ENCODE measurements at places on chromosomes 4 and X.

- no peak for DNase-seq
Measured at GRCh38 chr4:20259707-20260106, 8.0 kb downstream of the SLIT2 start.

DNA sequence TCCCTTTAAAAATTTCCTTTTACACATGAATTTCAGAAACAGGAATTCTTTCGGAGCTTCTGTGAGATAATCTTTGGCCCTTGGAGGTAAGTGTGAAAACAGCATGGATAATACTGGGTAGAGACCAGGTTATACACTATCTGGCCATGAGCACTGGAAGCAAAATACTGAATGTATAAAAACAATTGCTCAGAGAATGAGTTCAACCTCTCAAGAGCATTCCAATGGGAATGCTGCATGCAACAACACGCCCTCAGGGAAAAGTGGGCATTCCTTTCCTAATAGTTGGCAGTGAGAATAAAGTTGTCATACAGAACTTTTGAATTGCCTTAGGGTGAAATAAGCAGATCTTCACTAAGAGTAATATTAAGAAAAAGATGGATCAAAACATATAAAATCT, 574.8 kb upstream of the DIPK2B start:
- DNase-seq = no peak

- DNase-seq = no peak
Measured at GRCh38 chr4:8351931-8352367, 82.4 kb downstream of the HTRA3 start.

DNA sequence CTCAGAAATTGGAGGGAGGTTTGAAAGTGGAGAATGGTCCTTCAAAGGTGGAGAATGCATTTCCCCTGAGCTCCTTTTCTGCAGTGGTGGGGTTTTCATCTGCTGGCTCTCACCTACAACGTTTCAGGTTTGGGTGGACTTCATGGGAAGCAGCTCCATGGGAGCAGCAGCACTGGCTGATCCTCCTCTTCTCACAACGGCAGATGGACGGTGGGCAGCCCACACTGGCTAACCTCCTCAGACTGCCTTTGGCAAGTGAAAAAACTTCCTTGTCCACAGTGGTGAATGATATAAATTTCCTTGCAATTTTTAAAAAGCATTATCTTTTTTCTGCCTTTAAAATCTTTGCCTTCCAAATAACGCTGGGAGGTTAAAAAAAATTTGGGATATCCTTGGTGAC, 93.5 kb downstream of the ZNF827 start:
- no peak for DNase-seq

DNA sequence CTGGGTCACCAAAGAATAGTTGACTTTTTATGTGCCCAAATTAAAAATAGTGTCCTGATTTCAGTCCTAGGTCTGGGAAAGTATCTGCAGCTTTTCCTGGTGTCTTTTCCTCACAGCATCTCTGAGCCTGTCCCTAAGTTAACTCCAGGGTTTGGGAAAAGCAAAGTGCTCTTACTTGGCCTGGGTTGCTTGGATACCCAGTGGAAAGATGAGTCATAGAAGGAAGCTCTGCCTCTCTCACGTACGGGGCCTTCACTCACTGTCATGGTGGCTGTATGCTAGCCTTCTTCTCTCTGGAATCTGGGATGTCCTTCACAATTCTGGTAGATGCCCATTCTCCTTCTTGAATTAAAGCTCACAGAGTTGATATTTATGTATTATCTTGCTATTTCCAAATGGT, 607.3 kb downstream of the ANKRD50 start:
- no peak for DNase-seq

DNA sequence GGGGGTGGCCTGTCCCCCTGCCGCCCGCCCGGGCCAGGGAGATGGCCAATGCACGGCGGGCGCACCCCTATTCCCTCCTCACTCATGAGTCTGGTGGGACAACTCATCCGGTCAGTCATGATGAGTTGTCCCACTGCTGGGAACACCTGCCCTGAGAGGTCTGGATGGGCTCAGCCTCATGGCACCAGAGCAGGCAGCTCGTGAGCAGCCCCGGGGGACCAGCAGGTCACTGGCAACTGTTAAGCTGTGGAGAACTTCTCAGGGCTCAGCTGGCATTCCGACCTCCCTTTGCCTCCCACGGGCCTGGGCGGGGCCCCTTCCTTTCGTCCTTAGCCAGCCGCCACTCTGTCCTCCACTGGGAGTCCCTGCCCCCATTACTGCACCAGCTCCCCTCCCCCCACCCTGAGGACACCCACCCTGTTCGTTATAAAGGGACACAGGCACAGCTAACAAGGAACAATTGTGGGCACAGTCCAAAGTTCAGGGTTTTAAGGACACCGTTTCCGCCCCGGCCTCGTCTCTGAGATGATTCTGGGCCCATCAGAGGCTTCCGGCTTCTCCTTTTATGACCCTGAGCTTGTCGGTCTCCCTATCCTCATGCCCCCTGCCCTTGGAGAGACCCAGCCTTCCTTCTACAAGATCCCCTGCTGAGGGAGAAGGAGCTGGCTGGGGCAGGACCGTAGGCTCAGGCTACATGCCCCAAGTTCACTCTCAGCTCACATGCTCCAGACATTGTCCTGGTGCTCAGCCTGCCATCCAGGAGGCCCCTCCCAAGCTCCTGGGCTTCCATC, 14.6 kb upstream of the KIAA0232 start:
- no peak for DNase-seq

DNA sequence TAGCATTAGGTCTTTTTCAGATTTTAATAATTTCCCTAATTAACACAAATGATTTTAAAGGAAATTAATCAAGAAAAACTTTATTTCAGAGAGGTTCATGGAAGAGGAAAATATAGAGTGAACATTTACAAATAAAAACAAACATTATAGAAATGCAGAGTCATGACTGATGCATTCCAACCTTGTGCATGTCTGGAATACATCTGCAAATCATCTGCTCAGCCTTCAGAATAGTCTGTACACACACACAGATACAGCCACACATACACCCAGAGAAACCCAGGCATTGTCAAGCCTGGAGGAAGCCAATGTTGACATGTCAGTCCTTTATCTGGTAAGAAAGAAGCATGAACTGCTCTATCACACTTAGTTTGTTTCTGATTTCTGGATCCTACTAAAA, 61.3 kb upstream of the NFKB1 start:
- no peak for DNase-seq

DNA sequence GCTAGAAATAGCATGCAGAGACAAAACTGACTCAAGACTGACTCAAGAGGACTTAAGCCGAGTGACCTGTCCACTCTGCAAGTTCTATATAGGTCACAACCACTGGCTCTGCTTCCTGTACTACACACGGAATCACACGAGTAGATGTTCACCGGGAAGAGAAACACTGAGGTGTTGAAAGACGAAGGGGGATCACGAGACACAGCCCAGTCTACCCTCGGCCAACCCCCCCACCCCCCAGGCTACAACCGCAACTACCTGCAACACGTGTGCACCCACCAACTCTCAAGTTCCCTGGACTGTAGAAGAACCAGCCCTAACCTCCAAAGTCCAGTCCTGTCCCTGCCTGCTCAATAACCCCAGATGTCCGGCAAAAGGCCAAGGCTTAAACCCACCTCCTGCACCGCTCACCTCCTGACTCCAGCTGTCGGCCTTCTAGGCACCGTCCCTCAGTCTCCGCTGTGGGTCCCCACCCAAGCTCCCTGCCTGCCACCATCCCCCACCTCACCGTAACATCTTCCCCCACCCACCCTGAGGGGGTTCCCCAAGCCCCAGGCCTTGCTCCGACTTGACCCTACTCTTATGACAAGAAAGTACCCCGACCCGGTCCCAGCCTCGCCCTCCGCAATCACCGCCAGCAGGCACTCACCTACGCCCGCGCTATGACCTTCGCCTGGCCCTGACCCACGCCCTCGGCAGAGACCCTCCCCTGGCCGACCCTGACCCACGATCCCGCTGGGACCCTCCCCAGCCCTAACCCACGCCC, 739 bp downstream of the GAK start:
- peak; percentile 33 for DNase-seq

- DNase-seq = no peak
Measured at GRCh38 chr4:40557736-40558135, 71.9 kb downstream of the RBM47 start.

GRCh38 chr4:98260047-98260578, 1.1 kb upstream of the RAP1GDS1 start:
- peak; percentile 29 for DNase-seq

GRCh38 chrX:137432609-137433008, 133.3 kb upstream of the ZIC3 start:
- DNase-seq = peak; percentile 38

- no peak for DNase-seq
Measured at GRCh38 chrX:13498238-13498637, 71.2 kb upstream of the EGFL6 start.

GRCh38 chrX:111353793-111354192, 58.2 kb downstream of the DCX start:
- DNase-seq = no peak

DNA sequence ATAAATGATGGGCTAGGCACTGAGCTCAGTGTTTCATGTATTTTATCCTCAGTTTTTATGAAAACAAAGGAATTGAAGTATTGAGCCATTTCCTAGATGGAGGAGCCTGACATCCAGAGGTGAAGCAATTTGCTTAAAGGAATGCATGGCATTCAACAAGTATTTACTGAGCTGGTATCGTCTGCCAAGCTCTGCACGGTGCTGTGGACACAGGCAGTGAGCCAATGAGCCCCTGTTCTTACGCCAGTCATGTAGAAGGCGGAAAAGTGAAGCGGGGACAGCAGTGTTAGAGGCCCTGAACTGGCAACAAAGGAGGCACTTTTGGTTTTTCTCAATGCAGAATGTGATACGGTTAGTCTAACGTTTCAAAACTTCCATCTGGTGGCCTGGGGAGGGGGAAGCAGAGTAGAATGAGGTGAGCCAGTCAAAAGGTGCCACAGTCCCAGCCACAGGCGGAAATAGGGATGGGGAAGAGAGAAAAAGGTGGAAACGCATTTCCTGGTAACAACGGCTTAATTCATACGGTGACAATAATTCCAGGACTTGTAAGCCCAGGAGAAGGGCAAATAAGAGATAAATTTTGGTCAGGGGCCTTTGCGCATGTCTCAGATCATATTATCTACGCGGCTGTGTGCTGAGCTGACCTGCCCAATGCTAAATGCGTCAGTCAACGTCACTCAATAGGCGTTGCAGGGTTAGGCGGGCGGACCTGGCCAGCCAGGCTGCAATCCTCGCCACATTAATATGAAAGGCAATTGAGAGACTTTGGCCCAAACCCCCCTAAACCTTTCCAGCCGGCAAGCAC, 133.9 kb downstream of the AFAP1 start:
- DNase-seq = no peak

DNA sequence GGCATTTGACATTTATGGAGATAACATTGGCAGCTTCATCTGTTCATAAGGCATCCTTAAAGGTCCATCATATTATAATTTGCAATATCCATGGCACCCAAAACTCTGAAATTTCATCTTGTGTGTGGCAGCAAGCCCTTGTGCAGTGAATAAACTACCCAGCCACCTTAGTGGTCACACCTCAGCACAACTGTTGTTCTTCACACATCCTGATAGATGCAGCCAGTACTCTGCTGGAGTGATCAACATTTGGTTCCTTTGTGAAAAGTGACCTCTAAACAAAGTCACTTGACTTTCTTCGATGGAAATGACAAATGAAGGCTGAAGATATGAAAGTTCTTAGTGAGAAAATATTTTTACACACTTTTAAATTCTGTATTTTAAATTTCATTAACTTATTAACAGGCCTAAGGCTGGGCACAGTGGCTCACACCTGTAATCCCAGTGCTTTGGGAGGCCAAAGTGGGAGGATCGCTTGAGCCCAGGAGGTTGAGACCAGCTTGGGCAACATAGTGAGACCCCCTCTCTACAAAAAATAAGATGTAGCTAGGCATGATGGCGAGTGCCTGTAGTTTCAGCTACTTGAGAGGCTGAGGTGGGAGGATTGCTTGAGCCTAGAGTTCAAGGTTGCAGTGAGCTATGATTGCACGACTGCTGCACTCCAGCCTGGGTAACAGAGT, 161.4 kb downstream of the SPRY1 start:
- DNase-seq = no peak

DNA sequence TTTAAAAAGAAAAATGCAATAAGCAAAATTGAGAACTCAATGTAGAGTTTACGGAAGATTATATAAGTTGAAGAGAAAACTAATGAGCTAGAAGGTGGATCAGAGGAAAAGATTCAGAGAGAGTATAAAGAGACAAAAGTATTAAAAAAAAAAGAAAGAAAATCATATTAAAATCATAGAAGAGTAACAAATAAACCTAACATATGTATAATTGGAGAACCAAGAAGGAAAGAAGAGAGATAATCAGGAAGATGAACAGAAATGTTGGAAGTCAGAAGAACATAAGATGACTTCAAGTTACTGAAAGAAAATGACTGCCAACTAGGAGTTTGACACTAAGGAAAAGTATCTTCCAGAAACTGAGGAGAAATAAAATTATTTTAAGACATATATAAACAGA, 34.3 kb upstream of the ANTXR2 start:
- no peak for DNase-seq

GRCh38 chrX:1249101-1249887, 19.3 kb upstream of the CSF2RA start:
- DNase-seq = no peak

DNA sequence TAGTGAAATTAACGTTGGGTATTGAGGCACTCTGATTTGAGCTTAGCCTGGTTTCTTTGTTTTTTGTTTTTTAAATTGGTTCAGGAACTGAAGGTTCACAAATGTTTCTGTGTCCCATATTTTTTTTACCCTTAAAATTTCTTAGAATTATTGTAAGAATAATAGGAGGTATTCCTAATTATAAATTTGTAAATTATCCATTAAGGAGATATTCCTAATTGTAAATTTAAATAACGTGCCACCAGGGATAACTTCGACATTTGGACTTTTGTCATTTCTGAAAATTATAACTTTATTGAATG, 1.2 kb downstream of the WWC2 start:
- no peak for DNase-seq

DNA sequence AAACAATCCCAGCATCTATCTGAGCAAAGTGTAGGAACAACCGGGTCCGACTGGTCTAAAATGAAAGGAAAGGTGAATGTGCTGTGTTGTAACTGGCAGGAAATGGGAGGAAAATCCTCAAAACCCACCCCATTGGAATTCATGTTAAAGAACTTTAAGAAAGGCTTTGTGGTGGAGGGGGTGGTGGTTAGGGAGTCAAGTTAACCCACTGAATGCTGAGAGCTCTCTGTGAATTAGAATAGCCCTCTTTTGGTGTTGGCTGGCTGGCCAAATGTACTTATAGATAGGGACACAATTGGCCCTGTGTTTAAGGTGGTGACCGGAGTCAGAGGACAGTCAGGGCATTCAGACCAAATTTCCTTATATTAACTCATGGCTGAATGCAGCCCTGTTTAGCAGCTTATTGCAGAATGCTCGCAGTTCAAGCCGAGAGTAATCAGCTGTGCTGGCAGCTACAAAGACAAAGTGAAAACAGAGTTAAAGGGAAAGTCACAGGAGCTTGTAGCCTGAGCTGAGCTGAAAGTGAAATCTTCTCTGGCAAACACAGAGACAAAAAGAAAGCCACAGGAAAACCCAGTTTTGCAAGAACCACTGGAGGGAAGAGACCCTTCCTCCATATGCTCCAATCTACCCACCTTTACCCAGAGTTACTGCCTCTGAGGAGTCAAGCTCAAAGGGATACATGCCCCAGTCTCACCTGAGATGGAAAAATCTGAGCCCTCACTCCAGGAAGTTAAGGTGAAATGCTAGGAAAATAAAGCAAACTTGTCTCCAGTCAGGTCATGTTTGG, 38.5 kb upstream of the UGT2B7 start:
- DNase-seq = no peak

Data from NAMALWA (cell line).